ENCODE measurements at places on chromosomes 6 and 20.

- DNase-seq: no peak
These were observed 118.4 kb upstream of the TRAF3IP2 start for GRCh38 chr6:111724039-111724438.

GRCh38 chr20:48886194-48886593, 35.3 kb upstream of the ARFGEF2 start:
- no peak for DNase-seq

GRCh38 chr6:107235007-107235406, 119.7 kb upstream of the BEND3 start:
- no peak for DNase-seq

DNA sequence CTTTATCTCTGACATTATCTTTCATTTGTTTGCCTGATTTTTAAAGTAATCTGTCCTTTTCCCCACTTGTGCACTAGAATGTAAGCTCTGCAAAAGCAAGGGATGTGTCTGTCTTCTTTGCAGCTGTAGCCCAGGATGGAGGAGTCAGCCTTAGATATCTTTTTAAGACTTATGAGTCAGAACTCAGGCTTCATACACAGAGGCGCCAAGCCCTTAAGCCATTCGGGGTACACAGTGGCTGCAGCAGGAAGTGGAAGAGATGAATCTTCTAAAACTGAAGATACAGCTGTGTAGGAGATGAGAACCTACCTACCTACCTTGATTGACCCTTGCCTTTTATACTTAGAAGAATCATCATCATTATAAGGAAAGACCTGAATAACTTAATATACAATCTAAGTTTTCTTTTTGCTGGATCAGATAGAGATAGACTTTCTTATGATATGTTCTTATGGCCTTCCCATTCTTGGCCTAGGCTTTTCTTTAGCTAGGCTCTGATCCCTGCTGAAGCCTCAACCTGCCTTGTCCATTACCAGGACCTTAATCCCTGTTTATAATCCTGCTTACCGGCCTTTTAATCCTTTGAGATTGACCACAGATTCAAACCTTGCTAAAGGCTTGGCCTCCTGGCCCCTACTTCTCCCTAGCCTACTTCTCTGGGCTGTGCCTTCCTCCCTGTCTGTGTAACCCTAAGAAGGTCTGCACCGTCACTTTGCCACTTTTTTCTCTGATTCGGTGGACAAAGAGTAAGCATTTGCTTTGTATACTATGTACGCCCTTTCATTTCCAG, 304.5 kb downstream of the PRL start:
- DNase-seq: peak; percentile 67

DNA sequence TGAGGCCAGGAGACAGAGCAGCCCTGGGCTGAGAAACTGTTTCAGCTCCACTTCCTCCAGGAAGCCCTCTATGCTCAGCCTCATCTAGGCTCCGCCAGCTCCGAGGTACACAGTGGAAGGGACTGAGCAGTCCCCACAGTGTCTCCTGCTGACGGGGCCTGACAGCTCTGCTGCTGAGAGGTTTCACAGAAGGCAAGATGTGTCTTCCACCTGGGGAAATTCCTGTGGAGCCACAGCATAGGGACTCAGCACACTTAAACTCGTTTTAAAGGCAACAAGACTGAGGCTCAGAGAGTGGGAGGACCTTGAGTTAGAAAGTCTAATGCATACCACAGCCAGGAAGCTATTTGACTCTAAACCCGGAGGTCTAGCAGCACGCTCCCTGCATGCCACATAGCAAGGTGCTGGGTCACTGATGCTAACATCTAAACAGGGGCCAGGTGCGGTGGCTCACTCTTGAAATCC, 6.8 kb downstream of the ADA start:
- no peak for DNase-seq

GRCh38 chr6:44052419-44053023, 74.7 kb downstream of the MRPL14 start:
- peak; percentile 80 for DNase-seq

GRCh38 chr6:14467591-14467990, 350.0 kb downstream of the CD83 start:
- peak; percentile 61 for DNase-seq

DNA sequence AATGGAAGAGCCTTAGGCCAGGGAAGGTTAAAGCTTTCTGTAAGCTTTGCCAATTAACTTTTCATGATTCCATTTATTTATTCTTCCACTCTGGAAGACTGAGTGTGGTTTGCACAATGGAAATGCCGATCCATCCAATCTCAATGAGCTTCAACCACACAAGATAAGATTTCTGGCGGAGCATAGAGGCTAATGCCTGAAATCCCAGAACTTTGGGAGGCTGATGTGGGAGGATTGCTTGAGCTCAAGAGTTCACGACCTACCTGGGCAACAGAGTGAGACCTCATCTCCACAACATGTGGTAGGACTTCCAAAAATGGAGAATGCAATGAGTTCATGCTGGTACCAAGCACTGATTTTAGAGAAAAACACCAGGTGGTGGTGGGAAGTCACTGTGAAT, 6.2 kb downstream of the ENPP1 start:
- no peak for DNase-seq

DNA sequence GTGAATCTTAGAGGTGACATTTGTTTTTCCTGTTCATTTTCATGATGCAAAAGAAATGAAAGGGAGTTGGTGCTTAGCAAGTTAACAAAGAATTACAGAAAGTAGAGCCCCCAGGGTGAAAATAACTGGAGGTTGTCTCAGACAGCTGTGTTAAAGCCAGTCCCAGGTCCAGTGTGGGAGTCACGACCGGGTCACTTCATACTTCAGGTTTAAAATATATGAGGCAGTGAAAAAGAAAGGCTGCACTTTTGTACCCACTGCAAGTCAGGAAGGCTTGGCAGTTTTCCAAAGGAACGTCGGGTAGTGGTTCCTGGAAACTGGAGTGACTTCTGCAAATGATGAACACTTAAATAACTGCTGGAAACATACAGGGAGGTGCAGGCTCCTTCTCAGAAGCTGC, 91.5 kb upstream of the THBS2 start:
- no peak for DNase-seq

DNA sequence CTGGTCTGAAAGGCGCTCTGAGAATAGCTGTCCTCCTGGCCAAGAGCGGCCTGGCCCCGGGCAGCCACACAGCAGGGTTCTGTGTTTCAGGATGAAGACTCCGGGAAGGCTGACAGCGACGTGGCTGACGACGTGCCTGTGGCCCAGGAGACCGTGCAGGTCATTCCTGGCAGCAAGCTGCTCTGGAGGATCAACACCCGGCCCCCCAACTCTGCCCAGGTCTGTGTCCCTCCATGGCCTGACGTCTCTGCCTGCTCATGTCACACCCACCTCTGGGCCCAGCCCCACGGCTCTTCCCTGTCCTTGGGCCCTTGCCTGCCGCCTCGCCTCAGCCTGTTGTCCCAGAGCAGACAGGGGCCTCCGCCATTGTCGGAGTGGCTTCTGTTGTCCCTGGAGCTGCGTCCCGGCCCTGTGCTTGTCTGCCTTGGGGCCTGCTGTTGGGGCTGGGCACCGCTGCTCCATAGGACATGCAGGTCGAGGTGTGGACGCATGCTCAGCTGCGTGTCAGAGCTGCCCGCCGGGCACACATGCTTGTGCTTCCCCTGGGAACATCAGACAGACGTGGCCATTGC, 16.2 kb upstream of the ADRM1 start:
- no peak for DNase-seq

- no peak for DNase-seq
These were observed 11.6 kb downstream of the NOTCH4 start for GRCh38 chr6:32212076-32212760.
